ENCODE measurements at places on chromosomes 4 and X. TPM values are rescaled to one million over a fixed set of nuclear protein-coding genes. Genes with fewer than 3 reads are reported as not detected.

The FAAH2 gene
- total RNA-seq = 15.0 TPM

The ERCC6L gene
- 0.34 TPM for total RNA-seq

The GUCY1B1 gene
- total RNA-seq = 5.3 TPM

The C4orf33 gene
- total RNA-seq = 6.1 TPM

The AMTN gene
- 1.3 TPM for total RNA-seq

The SPP1 gene
- 12.0 TPM for total RNA-seq

The TEX13B gene
- total RNA-seq = not detected

The LRAT gene
- 0.13 TPM for total RNA-seq

The IL2 gene
- not detected for total RNA-seq

The MAGEA1 gene
- total RNA-seq = not detected

The TIGD4 gene
- total RNA-seq = 0.10 TPM

The PJA1 gene
- 24.0 TPM for total RNA-seq

The GPC3 gene
- 18.6 TPM for total RNA-seq

The CT45A5 gene
- total RNA-seq = not detected

The LAMP2 gene
- 106 TPM for total RNA-seq

The PDZD4 gene
- total RNA-seq = 2.2 TPM

The CCDC158 gene
- 0.19 TPM for total RNA-seq

The CORIN gene
- 17.6 TPM for total RNA-seq

The ARHGEF6 gene
- 5.8 TPM for total RNA-seq

The GSX2 gene
- total RNA-seq = 1.6 TPM

The CA5B gene
- 10.8 TPM for total RNA-seq

The ATP2B3 gene
- total RNA-seq = not detected

The SLC4A4 gene
- total RNA-seq = 0.49 TPM

The SPANXB1 gene
- total RNA-seq = not detected

The DCAF16 gene
- total RNA-seq = 36.1 TPM

The RIPPLY1 gene
- total RNA-seq = not detected

The MAPK10 gene
- 3.2 TPM for total RNA-seq

The EGF gene
- total RNA-seq = 3.9 TPM

The KDM6A gene
- 45.0 TPM for total RNA-seq

The CXCL8 gene
- not detected for total RNA-seq

The USP26 gene
- not detected for total RNA-seq

The CLCN5 gene
- 9.2 TPM for total RNA-seq

The PHEX gene
- total RNA-seq = not detected

The DCHS2 gene
- total RNA-seq = 0.34 TPM
